Breast epithelium (tissue), 4 donors: ENCODE measurements at places on chromosomes 4 and X.

- no peaks in the 10 kb centered on the region for H3K4me1 ChIP-seq
- H3K36me3 ChIP-seq: no peaks in the 10 kb centered on the region
- peaks cover 2% of the 10 kb centered on the region for H3K27me3 ChIP-seq
- H3K27ac ChIP-seq: no peak overlapping the region
Observed at GRCh38 chrX:118350221-118350620, 4.3 kb downstream of the WDR44 start.

DNA sequence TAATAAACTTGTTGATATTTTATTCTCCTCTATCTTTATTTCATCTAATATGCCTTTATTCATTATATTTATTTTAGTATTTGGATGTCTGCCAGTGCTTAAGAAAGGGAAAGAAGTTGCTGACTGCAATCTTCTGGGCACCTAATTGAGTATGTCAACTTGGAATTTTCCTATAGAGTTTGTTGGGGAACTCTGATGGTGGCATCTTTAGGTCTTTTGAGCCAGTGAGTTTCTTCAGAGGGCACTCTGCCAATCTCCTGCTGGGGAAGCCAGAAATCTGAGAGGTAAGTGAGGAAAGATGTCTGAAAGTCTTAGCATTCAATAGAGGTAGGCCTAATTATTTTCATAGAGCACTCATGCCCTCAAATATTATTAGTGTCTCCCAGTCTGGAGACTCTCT lies 475.0 kb downstream of the GABRG1 start:
- H3K4me1 ChIP-seq: no peaks in the 10 kb centered on the region
- no peak for DNase-seq
- no peak overlapping the region for H3K27ac ChIP-seq
- no peaks in the 10 kb centered on the region for H3K27me3 ChIP-seq
- H3K36me3 ChIP-seq: no peaks in the 10 kb centered on the region

GRCh38 chr4:87419578-87420249 lies 2.7 kb upstream of the NUDT9 start:
- no peak for DNase-seq
- no peaks in the 10 kb centered on the region for H3K4me1 ChIP-seq
- H3K36me3 ChIP-seq: no peaks in the 10 kb centered on the region
- no peaks in the 10 kb centered on the region for H3K27me3 ChIP-seq
- no peak overlapping the region for H3K4me3 ChIP-seq

DNA sequence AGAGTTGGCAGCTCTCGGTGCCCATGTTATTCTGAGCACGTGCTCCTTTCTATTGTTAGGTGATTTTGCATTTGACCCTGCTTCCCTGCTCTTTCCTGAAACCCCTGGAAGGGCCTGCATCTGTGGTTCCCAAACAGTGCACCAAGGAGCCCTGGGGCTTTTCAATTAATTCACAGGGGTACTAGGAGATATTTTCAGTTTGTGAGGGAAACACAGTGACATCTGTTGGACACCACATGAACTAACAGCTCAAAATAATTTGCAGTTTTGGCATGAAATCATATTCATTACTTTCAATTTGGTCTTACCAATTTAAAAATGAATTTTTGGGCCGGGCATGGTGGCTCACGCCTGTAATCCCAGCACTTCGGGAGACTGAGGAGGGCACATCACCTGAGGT lies 156.6 kb downstream of the GATB start:
- no peak overlapping the region for H3K27ac ChIP-seq
- no peak for DNase-seq
- no peaks in the 10 kb centered on the region for H3K36me3 ChIP-seq
- H3K27me3 ChIP-seq: no peaks in the 10 kb centered on the region
- no peak overlapping the region for H3K4me3 ChIP-seq

DNA sequence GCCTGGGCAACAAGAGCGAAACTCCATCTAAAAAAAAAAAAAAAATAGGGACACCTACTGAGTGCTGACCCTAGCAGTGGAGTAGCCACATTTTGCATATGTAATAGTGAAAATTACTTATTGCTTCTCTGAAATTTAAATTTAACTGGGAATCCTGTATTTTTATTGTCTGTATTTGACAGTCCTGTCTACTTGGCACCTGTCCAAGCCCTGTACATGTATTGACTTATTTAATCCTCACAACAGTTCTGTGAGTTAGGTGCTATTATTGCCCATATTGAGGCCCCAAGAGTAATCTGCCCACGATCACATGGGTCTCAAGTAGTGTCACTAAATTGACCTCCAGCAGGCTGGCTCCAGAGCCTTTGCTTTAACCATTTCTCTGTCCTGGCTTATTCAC lies 81.6 kb downstream of the WDR19 start:
- H3K27ac ChIP-seq: no peak overlapping the region
- no peaks in the 10 kb centered on the region for H3K27me3 ChIP-seq
- H3K4me3 ChIP-seq: no peak overlapping the region
- no peaks in the 10 kb centered on the region for H3K36me3 ChIP-seq
- DNase-seq: no peak
- H3K4me1 ChIP-seq: no peaks in the 10 kb centered on the region

DNA sequence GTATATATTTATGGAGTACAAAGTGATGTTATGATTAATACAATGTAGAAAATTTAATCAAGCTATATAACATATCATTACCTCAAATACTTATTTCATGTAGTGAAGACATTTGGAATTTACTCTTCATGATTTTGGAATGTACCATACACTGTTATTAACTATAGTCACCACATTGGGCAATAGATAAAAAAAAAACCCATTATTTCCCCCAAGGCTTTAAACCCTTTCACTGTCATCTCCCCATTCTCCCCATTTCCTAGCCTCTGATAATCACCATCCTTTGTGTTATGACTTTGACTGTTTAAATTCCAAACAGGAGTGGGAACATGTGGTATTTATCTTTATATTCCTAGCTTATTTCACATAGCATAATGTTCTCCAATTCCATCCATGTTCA lies 2189.1 kb upstream of the AGA start:
- no peak overlapping the region for H3K27ac ChIP-seq
- no peaks in the 10 kb centered on the region for H3K27me3 ChIP-seq
- H3K36me3 ChIP-seq: no peaks in the 10 kb centered on the region
- H3K4me3 ChIP-seq: no peak overlapping the region
- no peaks in the 10 kb centered on the region for H3K4me1 ChIP-seq

DNA sequence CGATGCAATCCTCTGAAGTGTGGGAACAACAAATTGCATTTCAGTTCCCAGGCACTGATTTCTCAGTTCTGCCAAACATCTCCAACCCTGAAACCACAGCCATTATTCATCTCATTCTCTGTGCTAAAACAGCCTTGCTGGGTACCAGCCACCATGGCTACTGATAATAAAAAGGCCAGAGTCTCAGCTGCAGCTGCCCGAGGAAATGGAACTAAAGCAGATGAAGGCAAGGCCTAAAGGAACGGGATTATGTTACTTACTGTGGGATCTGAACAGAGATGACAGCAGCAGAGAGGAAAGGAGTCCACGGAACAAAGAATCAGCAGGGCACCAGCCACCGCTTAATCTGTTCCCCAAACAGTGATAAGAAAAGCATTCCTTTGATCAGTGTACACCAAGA lies 155.7 kb downstream of the PAPSS1 start:
- H3K4me3 ChIP-seq: no peak overlapping the region
- H3K4me1 ChIP-seq: no peaks in the 10 kb centered on the region
- no peaks in the 10 kb centered on the region for H3K36me3 ChIP-seq
- H3K27me3 ChIP-seq: no peaks in the 10 kb centered on the region
- DNase-seq: no peak

- no peak for DNase-seq
- no peaks in the 10 kb centered on the region for H3K36me3 ChIP-seq
- no peak overlapping the region for H3K4me3 ChIP-seq
- H3K27ac ChIP-seq: no peak overlapping the region
Observed at GRCh38 chr4:35684755-35685154, 559.6 kb downstream of the ARAP2 start.

DNA sequence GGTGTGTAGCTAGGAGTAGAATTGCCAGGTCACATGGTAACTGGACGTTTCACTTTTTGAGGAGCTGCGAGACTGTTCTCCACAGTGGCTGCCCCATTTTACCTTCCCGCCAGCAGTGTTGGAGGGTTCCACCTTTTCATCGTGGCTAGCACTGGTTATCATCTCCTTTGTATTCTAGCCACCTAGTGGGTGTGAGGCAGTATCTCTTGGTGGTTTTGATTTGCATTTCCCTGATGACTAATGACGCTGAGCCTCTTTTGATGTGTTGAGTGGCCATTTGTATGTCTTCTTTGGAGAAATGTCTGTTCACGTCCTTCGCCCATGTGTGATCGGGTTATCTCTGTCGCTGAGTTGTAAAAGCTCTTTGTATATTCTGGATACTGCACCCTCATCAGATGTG lies 10.6 kb downstream of the ABCD1 start:
- no peak overlapping the region for H3K4me3 ChIP-seq
- peaks cover 20% of the 10 kb centered on the region for H3K27me3 ChIP-seq
- no peak for DNase-seq
- H3K27ac ChIP-seq: no peak overlapping the region

DNA sequence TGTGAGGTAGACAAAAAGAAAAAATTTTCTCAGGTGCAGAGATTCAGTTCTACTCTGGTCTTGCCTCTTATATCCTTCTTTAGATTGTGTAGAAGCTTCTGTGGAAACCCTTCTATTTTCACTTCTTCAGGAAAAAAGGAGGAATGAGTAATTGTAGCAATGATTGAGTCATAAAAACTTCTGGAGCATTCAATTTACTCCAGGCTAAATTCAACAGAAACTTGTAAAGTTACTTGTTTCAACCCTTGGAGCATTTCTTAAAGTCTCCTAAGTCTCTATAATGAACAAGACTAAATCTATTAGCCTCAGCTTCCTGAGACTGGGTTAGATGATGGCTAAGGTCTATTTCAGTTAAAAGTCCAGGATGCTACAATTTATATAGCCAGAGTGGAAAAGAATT lies 29.9 kb downstream of the BOD1L1 start:
- DNase-seq: no peak
- H3K4me3 ChIP-seq: no peak overlapping the region
- no peak overlapping the region for H3K27ac ChIP-seq
- no peaks in the 10 kb centered on the region for H3K27me3 ChIP-seq
- H3K4me1 ChIP-seq: no peaks in the 10 kb centered on the region

DNA sequence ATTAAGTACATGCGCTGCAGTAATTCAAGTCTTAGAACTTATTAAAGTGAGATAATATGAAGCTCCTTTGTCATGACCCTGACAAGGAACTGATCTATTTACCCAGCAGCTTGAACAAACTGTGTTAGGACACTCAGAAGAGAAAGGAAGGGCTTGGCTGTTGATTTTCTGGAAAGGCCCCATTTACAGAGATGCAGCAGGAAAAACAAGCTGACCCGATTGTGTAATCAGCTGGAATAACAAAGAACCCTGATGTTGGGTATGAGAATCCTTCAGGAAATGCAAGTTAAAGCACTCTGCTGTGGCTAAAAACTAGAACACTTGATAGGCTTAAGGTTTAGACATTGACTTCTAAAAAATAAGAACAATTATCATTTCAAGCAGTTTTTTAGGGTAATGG lies 64.8 kb downstream of the TBC1D9 start:
- no peak for DNase-seq
- no peaks in the 10 kb centered on the region for H3K36me3 ChIP-seq
- H3K27ac ChIP-seq: peak overlapping the region; percentile 76
- no peaks in the 10 kb centered on the region for H3K4me1 ChIP-seq
- H3K27me3 ChIP-seq: no peaks in the 10 kb centered on the region

DNA sequence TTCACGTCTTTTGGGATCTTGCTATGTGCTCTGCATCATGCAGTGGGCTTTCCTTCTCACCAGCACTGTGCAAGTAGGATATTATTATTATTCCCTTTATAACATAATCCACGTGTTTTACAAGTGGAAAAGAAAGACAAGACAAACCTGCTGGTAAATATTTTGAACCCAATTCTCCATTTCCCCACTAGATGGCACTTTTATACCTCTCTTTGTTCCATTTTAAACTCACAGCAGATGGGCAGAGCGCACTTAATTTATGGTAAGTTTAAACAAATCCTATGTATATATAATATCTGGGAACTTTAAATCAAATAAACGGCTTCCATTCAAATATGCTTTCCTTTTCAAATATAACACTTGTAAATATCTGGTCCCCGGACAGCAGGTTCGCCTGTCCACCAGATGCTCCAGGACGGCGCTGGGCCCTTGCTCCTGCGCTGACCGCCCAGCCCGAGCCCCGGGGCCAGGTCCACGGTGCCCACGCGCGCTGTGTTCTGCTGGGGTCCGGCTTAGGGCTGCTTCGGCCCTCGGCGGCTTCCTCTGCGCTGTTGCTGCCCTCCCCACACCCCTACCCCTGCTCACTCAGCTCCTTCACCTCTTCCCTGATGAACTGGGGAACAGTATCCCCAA lies 31.1 kb downstream of the F11 start:
- peaks cover 7% of the 10 kb centered on the region for H3K27me3 ChIP-seq
- H3K4me1 ChIP-seq: no peaks in the 10 kb centered on the region
- H3K4me3 ChIP-seq: no peak overlapping the region
- DNase-seq: no peak
- no peak overlapping the region for H3K27ac ChIP-seq

GRCh38 chr4:102213031-102213430 lies 132.3 kb downstream of the SLC39A8 start:
- H3K4me1 ChIP-seq: no peaks in the 10 kb centered on the region
- H3K27me3 ChIP-seq: no peaks in the 10 kb centered on the region
- H3K36me3 ChIP-seq: no peaks in the 10 kb centered on the region
- DNase-seq: no peak
- no peak overlapping the region for H3K4me3 ChIP-seq

DNA sequence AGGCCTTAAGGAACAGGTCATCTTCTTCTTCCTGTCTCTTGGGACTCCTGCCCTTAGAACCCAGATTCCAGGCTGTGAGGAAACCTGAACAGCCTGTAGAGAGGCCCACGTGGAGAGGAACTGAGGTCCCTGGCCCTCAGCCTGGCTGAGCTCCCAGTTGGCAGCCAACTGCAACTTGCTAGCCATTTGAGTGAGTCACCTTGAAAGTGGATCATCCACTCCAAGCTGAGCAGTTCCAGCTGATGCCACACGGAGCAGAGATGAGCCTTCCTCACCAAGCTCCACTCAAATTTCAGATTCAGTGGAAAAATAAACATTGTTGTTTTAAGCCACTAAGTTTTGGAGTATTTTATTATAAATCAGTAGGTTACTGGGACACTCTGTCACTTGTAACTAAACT lies 392.5 kb downstream of the BCOR start:
- H3K4me1 ChIP-seq: no peaks in the 10 kb centered on the region
- DNase-seq: peak; percentile 78
- no peak overlapping the region for H3K27ac ChIP-seq
- H3K36me3 ChIP-seq: no peaks in the 10 kb centered on the region
- peaks cover 35% of the 10 kb centered on the region for H3K27me3 ChIP-seq

GRCh38 chr4:153333874-153334273 lies 10.6 kb upstream of the MND1 start:
- DNase-seq: no peak
- no peaks in the 10 kb centered on the region for H3K4me1 ChIP-seq
- no peaks in the 10 kb centered on the region for H3K36me3 ChIP-seq
- H3K4me3 ChIP-seq: no peak overlapping the region
- no peaks in the 10 kb centered on the region for H3K27me3 ChIP-seq
- H3K27ac ChIP-seq: no peak overlapping the region

GRCh38 chr4:154399259-154399974 lies 92.2 kb downstream of the DCHS2 start:
- peak overlapping the region; percentile 38 for H3K4me3 ChIP-seq
- peak overlapping the region; percentile 71 for H3K27ac ChIP-seq
- no peak for DNase-seq
- no peaks in the 10 kb centered on the region for H3K36me3 ChIP-seq
- H3K4me1 ChIP-seq: no peaks in the 10 kb centered on the region

- H3K27me3 ChIP-seq: no peaks in the 10 kb centered on the region
- no peak for DNase-seq
- H3K36me3 ChIP-seq: no peaks in the 10 kb centered on the region
- no peak overlapping the region for H3K27ac ChIP-seq
Observed at GRCh38 chrX:24463077-24463476, 2.0 kb upstream of the PDK3 start.

GRCh38 chr4:128553686-128554515 lies 255.6 kb upstream of the JADE1 start:
- H3K4me1 ChIP-seq: no peaks in the 10 kb centered on the region
- H3K36me3 ChIP-seq: no peaks in the 10 kb centered on the region
- no peak for DNase-seq
- no peaks in the 10 kb centered on the region for H3K27me3 ChIP-seq
- H3K4me3 ChIP-seq: peak overlapping the region; percentile 56
